ENCODE measurements at places on chromosomes 3 and 15. TPM values are rescaled to one million over a fixed set of nuclear protein-coding genes. Genes with fewer than 3 reads are reported as not detected.

GRCh38 chr15:38144921-38145320 is 107.7 kb upstream of the SPRED1 start:
- DNase-seq: no peak

GRCh38 chr3:10162185-10162584 is 2.5 kb upstream of the IRAK2 start:
- no peak for DNase-seq

DNA sequence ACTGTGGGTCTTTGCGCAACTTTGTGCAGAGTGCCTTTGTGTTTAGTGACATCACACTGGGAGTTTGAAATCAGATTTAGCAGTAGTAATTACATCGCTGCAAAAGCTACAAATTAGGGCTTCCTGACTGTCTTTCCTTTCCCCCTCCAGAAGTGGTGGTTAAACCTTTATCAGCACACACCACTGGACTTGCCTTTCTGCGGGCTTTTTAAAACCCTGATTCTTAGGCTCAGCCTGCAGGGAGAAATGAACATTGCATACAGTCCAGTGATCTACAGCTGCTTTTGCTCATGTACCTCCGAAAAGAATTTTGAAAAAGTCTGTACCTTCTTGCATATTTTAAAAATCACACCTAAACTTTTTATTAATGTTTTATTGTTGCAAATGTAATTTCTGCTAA is 219.7 kb upstream of the NAALADL2 start:
- no peak for DNase-seq

- DNase-seq: no peak
Observed at GRCh38 chr3:161293381-161293780, 72.3 kb downstream of the NMD3 start.

DNA sequence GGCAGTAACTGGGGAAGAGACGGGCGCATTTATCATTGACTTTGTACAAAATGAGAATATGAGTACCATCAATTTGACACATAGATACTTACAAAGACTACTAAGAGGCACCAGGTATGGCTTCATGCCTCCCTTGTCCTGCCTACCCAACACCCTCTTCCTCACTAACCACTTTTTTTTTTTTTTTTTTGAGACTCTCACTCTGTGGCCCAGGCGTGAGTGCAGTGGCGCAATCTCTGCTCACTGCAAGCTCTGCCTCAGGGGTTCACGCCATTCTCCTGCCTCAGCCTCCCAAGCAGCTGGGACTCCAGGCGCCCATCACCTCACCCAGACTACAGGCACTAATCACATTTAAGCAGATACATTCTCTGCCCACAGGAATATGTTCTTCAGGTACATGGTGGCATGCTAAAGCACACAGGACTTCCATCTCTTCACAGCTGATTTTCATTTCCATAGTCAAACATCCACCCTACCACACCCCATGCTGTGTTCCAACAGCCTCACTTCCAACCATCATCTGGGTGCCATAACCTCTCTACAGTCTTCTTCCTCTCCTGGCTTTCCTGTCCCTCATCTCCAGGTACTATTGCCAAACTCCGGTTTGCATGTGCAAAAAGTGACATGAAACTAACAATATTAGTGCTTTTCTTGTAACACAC is 41.7 kb downstream of the RAB27A start:
- no peak for DNase-seq

Gene TWF2
- total RNA-seq: 45.0 TPM

- no peak for DNase-seq
Observed at GRCh38 chr3:100221159-100221558, 39.6 kb upstream of the TBC1D23 start.

GRCh38 chr3:13708871-13709595 is 160.1 kb downstream of the FBLN2 start:
- peak; percentile 4 for DNase-seq

DNA sequence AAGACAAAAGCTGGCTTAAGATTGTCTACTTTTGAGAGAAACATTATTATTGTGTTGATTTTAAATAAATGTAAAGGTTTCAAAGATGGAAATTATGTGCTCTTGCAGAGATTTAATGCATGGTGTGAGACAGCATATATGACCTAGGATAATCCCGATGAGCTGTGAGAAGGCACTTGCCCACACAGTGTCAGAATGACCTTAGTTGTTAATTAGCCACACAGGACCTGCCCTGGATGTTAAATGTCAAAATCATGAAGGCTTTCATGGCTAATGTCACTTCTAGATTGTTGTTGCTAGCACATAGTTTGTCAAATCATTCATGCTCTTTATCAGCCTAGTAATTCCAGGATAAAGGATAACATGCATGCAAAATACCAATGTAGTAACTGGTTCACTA is 135.3 kb upstream of the GAP43 start:
- DNase-seq: no peak

DNA sequence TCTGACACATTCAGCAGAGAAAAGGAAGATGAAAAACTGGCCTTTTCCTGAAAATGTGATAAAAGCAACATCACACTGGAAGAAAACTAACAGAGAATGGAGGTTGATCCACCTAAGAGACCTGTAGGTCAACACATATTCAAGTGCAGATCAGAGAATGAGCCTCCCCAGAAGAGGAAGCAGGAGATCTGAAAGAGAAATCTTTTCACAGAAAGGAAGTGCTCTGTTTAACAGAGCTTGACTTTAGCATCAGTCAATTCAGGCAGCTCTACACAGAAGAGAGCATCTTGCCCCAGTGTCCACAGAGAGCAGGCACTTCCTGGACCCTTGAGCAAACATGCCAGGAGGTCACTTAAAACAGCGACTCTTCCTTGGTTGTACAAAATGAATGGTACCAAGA is 655.4 kb upstream of the GBE1 start:
- DNase-seq: no peak

- DNase-seq: no peak
Observed at GRCh38 chr3:52851348-52851747, 16.5 kb upstream of the MUSTN1 start.

DNA sequence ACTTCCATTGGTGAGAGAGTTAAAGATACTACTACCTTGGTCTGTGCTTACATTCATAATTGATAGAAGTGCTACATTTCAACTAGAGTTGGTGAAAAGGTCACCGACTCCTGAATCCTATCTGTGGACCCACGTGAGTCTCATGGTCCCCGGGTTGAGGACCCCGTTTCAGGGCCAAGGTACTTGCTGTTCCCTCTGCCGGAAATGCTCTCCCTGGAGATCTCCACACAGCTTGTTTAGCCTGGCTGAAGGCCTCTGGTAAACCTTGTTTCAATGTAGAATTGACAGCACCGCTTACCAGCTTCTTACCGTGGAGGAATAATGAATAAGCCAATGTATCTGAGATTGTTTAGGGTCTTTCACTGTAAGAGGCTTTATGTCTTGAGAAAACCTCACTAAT is 226.0 kb upstream of the GOLGA6L4 start:
- DNase-seq: no peak

Gene DLL4
- 18.5 TPM for total RNA-seq

DNA sequence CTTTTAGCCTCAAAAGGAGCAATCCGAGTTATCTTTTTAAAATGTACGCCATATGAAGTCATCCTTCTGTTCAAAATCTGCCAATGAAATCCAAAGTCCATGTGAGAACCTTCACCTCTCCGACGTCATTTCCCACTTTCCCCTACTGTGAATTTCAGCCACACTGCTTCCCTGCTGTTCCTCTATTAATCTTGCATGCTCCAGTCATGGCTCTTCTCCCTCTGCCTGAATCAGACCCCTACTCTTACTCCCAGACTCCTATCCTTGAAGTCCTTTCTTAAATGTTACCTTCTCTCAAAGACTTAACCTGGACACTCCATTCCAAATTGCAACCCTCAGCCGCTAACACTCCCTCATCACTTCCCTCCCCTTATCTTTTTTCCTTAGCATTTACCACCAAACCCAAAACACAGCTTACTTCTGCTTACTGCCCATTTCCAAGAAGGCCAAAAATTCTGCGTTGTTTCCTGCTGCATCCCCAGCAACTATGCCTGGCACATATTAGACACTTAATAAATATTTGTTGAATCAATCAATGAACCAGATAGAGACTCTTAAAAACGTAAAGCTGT is 1.2 kb downstream of the NKIRAS1 start:
- no peak for DNase-seq

DNA sequence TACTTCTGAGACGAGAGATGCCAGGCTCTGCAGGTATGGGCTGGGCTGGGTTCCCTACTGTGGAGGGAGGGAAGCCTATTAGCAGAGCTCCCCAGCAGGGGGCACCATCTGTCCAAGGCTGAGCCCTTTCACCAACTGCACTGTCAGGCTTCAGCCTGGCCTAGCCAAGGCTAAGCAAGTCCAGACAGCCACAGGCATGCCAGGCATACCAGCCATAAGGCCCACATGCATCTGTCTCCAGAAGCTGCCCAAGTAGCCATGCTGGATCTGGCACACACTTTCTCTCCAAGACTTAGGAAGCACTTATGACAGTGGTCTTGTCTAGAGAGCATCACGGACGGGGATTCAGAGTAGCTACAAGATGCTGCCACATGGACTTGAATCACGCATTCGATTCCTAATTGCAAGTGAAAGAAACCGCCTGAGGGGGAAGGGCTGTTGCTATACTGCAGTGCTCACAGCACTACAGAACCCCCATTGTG is 28.3 kb downstream of the RUVBL1 start:
- peak; percentile 84 for DNase-seq

DNA sequence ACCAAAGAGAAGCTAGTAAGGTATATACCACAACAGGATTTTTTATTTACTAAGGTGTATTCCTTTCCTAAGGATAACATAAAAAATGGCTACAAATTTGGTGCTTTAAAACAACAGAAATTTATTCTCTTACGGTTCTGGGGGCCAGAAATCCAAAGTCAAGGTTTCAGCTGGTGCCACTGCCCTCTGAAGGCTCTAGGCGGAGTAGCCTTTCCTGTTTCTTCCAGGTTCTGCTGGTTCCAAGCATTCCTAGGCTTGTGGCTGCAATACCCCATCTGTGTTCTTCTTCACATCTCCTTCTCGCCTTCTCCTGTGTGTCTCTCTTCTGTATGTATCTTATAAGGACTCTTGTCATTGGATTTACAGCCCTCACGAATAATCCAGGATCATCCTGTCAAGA is 549.9 kb downstream of the GRM7 start:
- no peak for DNase-seq

DNA sequence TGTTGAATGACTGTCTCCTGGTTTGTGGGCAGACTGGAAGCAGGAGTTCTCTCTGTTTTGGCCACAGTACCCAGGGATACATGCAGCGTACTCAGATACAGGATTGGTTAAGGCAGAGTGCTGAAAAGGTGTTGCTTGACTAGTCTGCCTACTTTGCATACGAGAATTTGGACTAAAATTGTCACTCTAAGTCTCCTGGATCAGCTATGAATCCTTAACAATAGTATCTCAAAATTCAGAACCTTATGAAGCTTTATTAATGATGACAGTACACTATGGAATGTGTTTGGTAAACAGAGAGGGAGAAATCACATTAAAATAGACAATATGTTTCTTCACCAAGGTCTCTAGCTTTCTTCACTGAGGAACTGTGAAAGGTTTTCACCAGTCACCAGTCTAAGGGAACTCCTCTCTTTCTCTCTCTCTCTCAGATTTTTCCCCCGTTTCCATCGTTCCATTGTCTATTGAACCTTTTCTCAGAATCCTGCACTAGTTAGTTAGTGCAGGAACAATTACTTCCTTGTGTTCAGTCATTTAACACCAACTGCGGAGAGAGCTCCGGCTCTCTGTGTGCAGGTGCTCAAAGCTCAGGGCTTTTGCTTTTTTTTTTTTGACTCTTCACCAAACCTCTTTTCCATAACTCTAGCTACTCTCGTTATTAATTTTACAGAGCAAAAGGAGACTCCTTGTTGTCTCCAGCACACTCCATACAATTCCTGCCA is 85.9 kb upstream of the FNDC3B start:
- DNase-seq: no peak

DNA sequence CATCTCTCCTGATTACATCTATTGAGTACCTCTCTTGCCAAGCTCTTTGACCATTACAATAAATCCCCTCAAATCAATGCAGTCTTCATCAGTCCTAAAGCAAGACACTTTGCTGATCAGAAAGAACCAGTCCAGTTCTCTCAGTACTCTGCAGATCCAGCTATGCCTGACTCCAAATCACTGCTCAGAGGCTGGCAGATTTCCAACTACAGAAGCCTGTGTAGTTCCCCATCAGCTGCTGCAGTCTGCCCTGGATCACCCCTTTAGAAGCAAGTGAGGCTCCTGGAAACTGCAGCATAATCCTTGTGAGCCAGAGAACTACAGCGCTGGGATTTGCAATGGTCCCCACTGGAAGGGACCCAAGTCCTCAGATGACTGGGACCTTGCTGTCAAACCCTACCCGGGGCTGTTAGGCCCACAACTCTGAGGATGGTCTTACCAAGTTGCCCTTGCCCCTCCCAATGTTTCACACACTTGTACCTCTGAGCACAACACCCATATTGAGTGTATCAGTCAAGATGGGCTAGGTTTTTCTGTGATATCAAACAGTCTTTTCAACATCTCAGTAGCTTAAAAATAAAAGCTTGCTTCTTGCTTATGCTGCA is 81.9 kb upstream of the TOPAZ1 start:
- no peak for DNase-seq

Data from colonic mucosa (tissue), 4 donors.